SJSA1 (cell line): ENCODE measurements at places on chromosomes 4 and X.

DNA sequence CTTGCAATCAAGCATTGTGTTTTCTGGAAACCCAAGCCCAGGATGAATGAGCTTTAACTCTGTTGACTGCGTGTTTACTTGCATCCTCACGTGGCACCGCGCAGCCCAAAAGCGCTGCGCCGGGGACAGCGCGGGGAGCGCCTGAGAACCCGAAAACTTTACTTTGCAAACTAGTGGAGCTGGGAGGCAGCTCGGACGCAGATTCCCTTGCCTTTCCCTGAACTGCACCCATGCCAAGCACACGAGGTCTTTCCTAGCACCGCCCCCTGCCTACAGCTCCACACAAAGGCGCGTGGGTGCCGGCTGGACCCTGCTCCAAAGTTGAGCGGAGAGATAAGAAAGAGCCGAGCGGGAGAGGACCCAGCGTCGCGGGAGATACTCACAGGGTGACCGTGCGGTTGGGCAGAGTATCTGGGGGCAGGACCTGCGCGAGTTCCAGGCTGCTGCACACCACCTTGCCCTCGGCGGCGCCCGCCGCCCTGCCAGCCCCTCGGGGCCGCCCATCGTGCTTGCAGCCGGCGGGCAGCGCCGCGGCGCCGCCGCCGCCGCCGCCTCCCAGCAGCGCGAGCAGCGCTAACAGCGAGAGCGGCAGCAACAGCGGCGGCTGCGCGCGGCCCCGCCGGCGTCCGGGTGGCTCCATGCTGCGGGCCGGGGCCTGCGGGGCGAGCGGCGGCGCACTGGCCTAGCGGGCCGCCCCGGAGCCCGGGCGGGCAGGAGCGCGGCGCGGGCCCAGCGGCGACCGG, 550 bp downstream of the ADGRA3 start:
- peak overlapping the region; percentile 57 for H3K4me3 ChIP-seq
- H3K27me3 ChIP-seq: no peaks in the 10 kb centered on the region
- no peaks in the 10 kb centered on the region for H3K36me3 ChIP-seq
- H3K27ac ChIP-seq: peak overlapping the region; percentile 66; the same call in 1 of the 2 replicates
- DNase-seq: peak; percentile 47
- H3K4me1 ChIP-seq: peaks cover 6% of the 10 kb centered on the region

- no peaks in the 10 kb centered on the region for H3K4me1 ChIP-seq
- DNase-seq: no peak
- H3K4me3 ChIP-seq: no peak overlapping the region
These were observed 97.0 kb upstream of the STIM2 start for GRCh38 chr4:26763648-26764047.

DNA sequence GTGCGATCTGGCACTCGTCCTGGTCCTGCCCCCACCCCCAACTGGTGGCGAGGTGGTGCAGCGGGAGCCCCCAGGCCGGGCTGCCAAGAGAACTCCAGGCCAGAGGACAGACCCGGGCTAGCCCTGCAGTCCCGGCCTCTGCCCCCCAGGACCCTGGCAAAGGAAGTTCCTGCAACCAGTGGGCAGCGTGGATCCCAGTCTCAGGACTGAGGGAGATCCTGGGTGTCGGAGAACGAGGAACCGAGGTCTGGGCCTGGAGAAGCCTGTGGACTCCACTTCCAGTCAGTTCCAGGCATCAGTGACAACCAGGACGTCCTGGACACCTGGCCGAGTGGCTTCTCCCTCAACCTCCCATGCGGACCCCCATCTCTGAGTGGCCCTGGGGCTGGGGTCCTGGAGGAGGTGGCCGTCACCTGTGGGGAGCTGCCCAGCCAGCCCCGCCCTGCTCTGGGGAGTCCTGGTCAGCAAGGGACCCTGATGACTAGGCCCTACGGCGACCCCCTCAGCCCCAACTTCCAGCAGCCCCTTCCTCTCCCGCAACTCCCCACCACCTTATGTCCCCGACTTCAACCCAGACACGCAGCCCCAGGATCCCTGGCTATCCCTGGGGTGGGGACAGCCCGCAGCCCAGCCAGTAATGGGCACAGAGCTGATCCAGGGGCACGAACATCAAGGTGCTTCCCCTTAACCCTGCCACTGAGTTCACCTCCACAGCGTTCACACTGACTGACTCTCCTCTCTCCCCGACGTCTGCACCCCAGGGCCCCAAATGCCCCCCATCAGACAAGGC, 53.7 kb upstream of the NKX1-1 start:
- no peak overlapping the region for H3K27ac ChIP-seq
- no peaks in the 10 kb centered on the region for H3K4me1 ChIP-seq
- no peaks in the 10 kb centered on the region for H3K36me3 ChIP-seq
- H3K4me3 ChIP-seq: no peak overlapping the region
- peaks cover 4% of the 10 kb centered on the region; the same call in 1 of the 2 replicates for H3K27me3 ChIP-seq

- no peaks in the 10 kb centered on the region; the same call in 1 of the 2 replicates for H3K27me3 ChIP-seq
- H3K27ac ChIP-seq: no peak overlapping the region
- H3K36me3 ChIP-seq: no peaks in the 10 kb centered on the region
- H3K4me1 ChIP-seq: no peaks in the 10 kb centered on the region
These were observed 460.1 kb upstream of the SLIT2 start for GRCh38 chr4:19791422-19792123.

DNA sequence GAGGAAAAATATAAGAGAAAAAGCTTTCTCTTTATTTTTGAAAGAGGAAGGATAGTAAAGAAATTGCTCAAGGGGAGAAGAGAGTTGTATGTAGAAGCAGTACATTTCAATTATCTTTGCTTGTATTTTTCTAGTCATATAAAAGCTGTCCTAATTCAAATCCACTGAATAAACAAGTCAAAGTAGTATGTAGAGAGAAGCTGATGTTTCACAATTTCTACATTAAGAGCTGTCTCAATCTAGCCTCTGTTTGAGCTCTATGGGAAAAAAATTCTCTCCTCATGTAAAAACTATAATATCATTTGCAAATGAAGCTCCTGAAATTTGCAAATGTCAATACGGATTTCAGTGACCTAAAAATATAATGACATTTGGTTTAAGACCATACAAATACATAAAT, 52.6 kb downstream of the CHM start:
- no peaks in the 10 kb centered on the region for H3K36me3 ChIP-seq
- H3K27me3 ChIP-seq: no peaks in the 10 kb centered on the region
- H3K4me1 ChIP-seq: no peaks in the 10 kb centered on the region
- no peak overlapping the region for H3K27ac ChIP-seq

- H3K4me1 ChIP-seq: no peaks in the 10 kb centered on the region
- H3K4me3 ChIP-seq: no peak overlapping the region
- no peaks in the 10 kb centered on the region for H3K36me3 ChIP-seq
- H3K27ac ChIP-seq: no peak overlapping the region
- H3K27me3 ChIP-seq: no peaks in the 10 kb centered on the region
These were observed 20.9 kb upstream of the EREG start for GRCh38 chr4:74344031-74344430.

DNA sequence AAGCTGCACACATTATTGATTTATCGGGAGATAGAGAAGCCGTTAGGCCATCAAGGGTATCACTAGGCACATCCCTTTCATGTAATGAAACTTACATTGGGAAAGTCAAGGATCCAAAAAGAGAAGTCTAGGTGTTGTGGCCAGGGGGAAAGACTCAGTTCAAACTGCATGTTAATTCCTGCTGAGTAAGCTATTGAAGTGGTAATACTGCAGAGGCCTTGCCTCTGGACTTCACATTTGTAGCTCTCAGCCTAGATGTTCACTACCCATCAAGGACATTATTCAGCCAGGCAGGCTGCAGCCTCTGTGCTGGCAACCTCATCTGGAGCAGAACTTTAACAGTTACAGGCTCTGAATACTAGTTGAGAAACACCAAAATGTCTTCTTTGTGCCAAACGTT, 2094.5 kb upstream of the AGA start:
- no peak for DNase-seq
- no peak overlapping the region for H3K4me3 ChIP-seq
- no peaks in the 10 kb centered on the region for H3K36me3 ChIP-seq

- no peak overlapping the region for H3K27ac ChIP-seq
- no peaks in the 10 kb centered on the region for H3K4me1 ChIP-seq
- H3K4me3 ChIP-seq: no peak overlapping the region
- H3K27me3 ChIP-seq: no peaks in the 10 kb centered on the region
These were observed 138.8 kb upstream of the BANK1 start for GRCh38 chr4:101651778-101652177.

GRCh38 chr4:103786014-103786413, 66.2 kb upstream of the TACR3 start:
- H3K4me3 ChIP-seq: no peak overlapping the region
- H3K27me3 ChIP-seq: no peaks in the 10 kb centered on the region
- H3K4me1 ChIP-seq: no peaks in the 10 kb centered on the region
- no peak overlapping the region for H3K27ac ChIP-seq

DNA sequence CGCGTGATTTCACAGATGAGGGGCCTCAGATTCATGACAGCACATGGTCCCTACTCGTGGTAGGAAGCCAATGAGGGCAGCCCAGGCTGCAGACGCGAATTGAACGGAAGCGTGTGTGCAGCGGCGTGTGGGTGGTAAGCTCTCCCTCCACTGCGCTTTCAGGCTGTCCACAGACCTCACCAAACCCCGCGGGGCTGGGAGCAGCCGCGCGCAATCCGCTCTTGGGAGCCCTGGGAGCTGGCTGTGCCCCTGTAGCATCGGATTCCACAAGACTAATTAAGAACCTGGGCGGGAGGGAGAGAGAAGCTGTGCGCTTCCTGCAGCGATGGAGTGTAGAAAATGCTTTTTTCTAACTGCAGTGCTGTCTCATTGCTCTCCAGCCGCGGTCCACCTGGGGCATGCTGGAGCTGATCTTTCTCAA, 134.9 kb downstream of the STOX2 start:
- H3K27me3 ChIP-seq: 0 out of 2 replicates have a peak, but pooled peaks cover 2% of the 10 kb centered on the region
- H3K27ac ChIP-seq: no peak overlapping the region
- H3K36me3 ChIP-seq: no peaks in the 10 kb centered on the region
- H3K4me3 ChIP-seq: no peak overlapping the region
- DNase-seq: no peak

- H3K4me1 ChIP-seq: peaks cover 3% of the 10 kb centered on the region; the same call in 1 of the 2 replicates
- H3K4me3 ChIP-seq: peak overlapping the region; percentile 72
- no peaks in the 10 kb centered on the region for H3K27me3 ChIP-seq
- H3K36me3 ChIP-seq: peaks cover 16% of the 10 kb centered on the region
- peak overlapping the region; percentile 72 for H3K27ac ChIP-seq
These were observed 929 bp downstream of the ZBTB33 start for GRCh38 chrX:120251471-120252011.

GRCh38 chrX:37867536-37868153, 20.3 kb upstream of the DYNLT3 start:
- H3K4me1 ChIP-seq: peaks cover 16% of the 10 kb centered on the region
- H3K4me3 ChIP-seq: no peak overlapping the region
- no peak overlapping the region for H3K27ac ChIP-seq
- no peaks in the 10 kb centered on the region for H3K36me3 ChIP-seq
- no peak for DNase-seq

DNA sequence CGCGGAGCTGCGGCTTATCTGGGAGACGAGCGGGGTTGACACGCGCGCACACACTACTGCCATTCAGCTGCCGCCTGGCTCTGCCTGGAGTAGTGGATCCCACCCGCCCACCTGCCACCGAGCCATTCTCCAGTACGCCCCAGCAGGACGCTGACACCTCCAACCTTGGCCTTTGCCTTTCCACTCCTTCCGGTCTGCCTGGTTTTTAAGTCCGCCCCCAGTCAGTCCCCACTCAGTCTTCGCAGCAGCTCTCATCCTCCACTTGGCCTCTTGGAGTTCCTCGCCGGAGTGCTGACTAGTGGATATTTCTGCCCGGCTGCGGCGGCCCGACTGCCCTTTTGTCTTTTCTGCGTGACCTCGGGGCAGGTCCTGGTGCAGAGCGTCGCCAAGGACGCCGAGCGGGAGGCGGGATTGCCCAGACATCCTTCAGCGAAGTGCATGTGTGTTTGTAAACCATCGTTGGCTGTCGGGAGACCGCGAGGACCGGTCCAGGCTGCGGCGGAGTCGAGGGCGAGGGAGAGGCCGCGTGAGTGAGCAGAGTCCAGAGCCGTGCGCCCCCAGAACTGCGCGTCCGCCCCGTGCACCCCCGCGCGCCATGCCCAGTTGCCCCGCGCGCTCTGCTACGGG, 1.1 kb downstream of the SLIT2 start:
- H3K4me3 ChIP-seq: peak overlapping the region; percentile 51
- peak; percentile 86 for DNase-seq
- H3K27me3 ChIP-seq: peaks cover 12% of the 10 kb centered on the region; the same call in 1 of the 2 replicates
- peaks cover 17% of the 10 kb centered on the region for H3K36me3 ChIP-seq
- no peak overlapping the region for H3K27ac ChIP-seq

DNA sequence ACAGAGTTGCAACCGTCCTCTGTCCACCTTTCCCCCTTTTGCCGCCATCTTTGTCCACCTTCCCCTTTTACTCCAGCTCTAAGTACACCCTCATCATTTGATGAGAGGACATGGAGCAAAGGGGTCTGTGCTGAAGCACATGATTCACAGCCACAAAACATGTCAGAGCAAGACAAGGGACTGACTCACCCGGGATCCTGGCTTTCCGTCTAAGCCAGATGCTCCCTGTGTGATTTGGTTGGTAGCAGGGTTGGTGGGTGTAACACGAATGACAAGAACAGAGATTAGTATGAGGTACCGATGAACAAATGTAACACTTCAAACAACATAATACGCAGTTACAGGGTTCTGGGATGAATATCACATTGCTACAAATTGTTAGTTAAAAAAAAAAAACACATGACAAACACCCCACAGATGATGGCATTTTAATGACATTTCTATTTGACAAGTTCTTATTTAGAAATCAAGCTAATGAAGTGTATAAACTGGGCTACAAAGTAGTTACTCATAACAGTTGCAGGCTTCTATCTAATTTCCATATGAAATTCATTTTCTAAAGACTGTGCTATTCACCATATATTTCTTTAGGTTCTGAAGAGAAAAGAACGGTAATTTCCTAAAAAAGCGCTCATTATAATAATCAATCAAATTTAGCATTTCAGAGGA, 71.4 kb upstream of the ETNPPL start:
- no peaks in the 10 kb centered on the region; the same call in 1 of the 2 replicates for H3K4me1 ChIP-seq
- no peak overlapping the region for H3K27ac ChIP-seq
- H3K4me3 ChIP-seq: no peak overlapping the region
- peak; percentile 15 for DNase-seq

GRCh38 chrX:16185725-16186136, 18.4 kb downstream of the MAGEB17 start:
- no peaks in the 10 kb centered on the region for H3K36me3 ChIP-seq
- no peak overlapping the region for H3K4me3 ChIP-seq
- DNase-seq: peak; percentile 57

DNA sequence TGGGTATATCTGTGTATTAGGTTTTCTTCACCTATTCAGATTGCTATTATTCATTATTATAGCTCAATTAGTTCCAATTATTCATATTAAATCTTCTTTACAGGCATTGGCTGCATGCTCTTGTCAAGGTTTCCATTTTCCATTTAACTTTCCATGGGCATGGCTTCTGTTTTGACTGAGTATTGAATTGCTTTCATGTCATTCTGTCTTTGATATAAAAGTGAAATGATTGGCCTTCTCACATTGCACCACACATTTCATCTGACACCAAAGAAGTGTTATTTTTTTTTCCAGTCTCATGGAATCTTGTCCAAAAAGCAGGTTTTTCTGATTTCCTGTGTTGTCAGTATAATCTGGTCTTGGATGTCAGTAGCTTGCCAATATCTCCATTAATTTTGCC, 1244.3 kb downstream of the RAPGEF2 start:
- no peak for DNase-seq
- H3K27ac ChIP-seq: no peak overlapping the region
- H3K27me3 ChIP-seq: no peaks in the 10 kb centered on the region
- H3K36me3 ChIP-seq: no peaks in the 10 kb centered on the region
- H3K4me1 ChIP-seq: no peaks in the 10 kb centered on the region
